ENCODE measurements at places on chromosomes 6 and 20.

- no peak for DNase-seq
Measured at GRCh38 chr6:32355018-32355417, 16.7 kb downstream of the TSBP1 start.

DNA sequence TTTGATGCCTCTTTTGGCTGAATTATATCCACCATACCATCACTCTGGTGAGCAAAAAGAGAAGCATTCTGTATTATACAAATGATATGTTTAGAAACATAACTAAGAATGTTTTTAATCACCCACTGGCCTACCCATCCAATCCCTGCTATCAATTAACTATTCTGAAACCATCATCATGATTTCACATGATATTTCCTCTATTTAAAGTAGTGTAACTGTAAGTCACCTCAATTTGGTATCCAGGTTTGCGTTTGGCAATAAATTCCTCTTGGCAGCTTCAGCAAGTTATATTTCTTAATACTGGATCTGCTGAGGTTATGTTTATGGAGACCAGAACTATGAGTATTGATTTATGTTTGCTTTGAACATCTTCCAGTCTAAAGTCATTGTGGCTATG, 332.1 kb downstream of the UTRN start:
- DNase-seq, result peak; percentile 65

GRCh38 chr6:43695215-43695966, 7.8 kb upstream of the MRPS18A start:
- no peak for DNase-seq

DNA sequence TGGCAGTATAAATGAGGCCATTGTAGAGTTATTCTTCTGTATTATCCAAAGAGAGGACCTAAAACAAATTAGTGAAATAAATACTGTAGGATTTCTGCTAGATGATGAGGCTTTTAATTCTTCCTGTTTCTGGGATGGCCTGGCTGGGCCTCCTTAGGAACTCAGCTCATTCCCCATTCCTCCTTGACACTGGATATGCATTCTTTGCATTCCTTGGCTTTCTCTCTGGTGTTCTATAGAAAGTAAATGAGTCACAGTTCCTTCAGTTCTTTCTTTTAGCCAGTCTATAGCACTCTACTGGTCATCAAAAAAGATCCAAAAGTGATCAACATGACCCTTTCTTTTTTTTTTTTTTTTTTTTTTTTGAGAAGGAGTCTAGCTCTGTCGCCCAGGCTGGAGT, 8.6 kb downstream of the OR10C1 start:
- peak; percentile 11 for DNase-seq

- DNase-seq, result peak; percentile 43
Measured at GRCh38 chr6:101110814-101111213, 229.7 kb upstream of the ASCC3 start.
